GM20000 (cell line): ENCODE measurements at places on chromosomes 4 and X.
A peak's percentile ranks its signal among the peaks of the same experiment; 100 is the strongest.

- DNase-seq = no peak
Measured at GRCh38 chr4:15402974-15403373, 24.9 kb upstream of the C1QTNF7 start.

- DNase-seq = no peak
Measured at GRCh38 chrX:22594766-22595165, 322.1 kb downstream of the CBLL2 start.

DNA sequence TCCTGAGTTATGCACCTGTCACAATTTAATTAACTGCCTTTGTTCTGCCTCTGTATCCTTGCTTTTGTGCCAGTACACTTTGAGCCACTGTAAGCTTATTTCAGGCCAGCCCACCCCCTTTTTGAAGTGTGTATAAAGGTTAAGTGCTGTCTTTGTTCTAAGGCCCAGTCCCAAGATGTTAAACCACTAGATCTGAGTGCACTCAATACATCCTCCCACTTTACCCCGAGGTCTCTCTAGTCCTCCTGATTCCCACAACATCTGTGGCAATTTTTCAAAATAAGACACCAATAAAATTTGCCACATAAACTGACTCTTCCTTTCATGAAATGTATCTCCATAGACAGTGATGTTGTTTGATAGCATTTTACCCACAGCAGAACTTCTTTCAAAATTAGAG lies 124.1 kb upstream of the SPIN4 start:
- no peak for DNase-seq

DNA sequence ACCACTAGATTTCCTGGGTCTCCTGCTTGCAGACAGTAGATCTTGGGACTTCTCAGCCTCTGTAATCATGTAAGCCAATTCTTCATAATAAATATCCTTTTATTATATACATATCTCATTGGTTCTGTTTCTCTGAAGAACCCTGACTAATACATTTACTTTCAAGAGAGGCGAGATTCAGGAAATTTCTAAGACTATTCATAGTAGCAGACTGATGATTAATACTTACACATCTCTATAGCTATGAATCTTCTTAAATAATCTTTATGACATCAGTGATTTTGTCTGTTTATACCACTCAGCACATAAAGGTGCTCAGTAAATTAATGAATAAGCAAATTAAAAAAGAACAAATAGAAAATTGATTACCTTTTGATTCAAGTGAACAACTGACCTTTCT lies 682.3 kb upstream of the GRID2 start:
- no peak for DNase-seq

- no peak for DNase-seq
Measured at GRCh38 chr4:145816091-145816490, 122.5 kb downstream of the ZNF827 start.

GRCh38 chrX:153814591-153815315 lies 15.6 kb downstream of the PDZD4 start:
- DNase-seq = no peak

DNA sequence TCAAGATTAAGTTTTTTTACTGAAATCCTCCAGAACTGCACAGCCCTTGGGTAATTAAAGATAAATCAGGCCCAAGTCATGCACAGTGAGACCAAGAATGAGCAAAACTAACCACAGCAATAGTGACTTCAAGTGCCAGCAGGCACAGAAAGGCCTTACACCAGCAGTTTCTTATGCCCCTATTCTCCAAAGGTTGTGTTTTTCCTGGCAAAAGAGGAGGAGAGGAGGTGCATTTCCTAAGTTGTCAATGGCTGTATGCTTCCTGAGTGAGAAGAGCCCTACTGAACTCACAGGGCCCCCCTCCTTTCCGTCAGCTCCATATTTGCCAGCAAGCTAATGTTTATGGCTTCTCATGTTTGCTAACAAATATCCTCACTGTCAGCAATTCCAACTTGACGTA lies 418.7 kb upstream of the INTU start:
- DNase-seq = no peak

DNA sequence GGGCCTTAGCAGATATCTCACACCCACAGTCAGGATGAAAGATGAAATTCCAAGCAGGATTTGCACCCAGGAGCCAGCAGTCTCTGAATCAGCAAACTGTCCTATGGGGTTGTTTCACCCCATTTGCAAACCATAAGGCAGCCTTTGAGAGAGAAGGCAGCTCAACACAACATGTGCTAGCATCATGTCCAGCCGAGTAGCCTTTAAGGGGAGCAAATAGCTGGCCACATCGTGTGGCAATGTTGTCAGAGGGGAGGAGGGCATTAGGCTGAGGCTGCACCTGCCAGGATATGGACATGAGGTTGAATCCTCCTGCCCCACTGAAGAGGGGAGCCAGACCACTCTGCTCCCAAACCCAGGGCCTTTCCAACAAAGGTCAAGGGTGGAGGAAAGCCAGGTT lies 20.6 kb upstream of the PJA1 start:
- DNase-seq = no peak

DNA sequence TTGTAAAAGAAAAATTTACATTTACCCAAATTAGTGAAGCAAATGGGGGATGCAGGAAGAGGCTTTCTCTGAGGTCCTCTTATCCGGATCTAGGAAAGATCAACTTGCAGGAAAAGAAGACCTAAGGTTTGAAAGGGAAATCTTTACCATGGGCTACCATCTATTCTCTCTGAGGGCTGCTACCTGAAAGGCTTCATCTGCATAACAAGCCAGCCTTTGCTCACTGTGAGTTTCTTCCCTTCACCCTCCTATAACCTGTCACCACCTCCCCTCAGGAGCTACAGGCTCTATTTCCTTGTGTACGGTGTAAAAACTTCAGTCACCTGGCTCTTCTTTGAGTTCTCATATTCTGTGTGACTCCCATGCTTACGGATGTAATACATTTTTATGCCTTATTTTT lies 118.6 kb upstream of the BEND4 start:
- DNase-seq = no peak

DNA sequence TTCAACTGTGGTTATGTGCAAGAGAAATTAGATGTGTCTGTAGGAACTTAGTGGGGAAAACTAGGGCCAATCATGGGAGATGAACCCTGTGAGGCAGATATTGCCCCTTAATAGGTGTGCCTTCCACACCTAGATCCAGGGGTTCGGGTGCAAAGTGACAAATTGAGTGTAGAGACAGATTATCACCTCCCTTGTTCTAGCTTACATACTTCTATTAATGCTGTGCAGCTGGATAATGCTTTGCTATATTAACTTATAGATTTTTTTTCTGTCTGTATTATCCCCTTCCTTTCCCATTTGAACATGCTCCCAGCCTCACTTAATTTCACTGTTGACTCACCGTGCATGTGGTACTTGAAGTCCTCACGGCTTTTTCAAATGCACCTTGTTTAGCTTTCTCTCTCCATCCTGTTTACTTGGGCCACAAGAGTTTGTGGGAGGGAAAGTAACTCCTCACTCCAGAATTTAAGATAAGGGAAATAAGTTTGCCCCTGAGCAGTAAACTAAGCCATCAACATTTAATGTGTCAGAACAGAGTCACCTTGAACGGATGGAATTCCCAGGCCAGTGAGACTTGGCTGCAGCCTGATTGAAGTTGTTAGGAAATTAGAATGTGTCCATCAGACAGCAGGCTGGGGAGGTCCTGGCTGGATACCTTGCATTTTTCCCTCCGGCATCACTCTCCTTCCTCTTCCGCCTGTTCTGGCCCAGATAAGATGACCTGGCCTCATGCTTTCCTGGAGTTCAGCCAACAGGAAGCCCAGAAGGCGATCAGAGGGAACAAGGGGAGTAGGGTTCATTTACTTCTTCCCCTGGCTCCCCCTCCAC lies 478.4 kb downstream of the BCOR start:
- no peak for DNase-seq

- DNase-seq = peak; percentile 38
Measured at GRCh38 chr4:51831133-51831532, 11.8 kb upstream of the DCUN1D4 start.

- no peak for DNase-seq
Measured at GRCh38 chrX:152930516-152930915, 32.6 kb downstream of the ZNF185 start.

- no peak for DNase-seq
Measured at GRCh38 chrX:42955349-42955748, 177.4 kb upstream of the PPP1R2C start.

GRCh38 chrX:76428243-76429130 lies 977 bp downstream of the MAGEE1 start:
- no peak for DNase-seq

- DNase-seq = no peak
Measured at GRCh38 chr4:86398187-86398586, 38.3 kb upstream of the MAPK10 start.

GRCh38 chrX:110045421-110045820 lies 42.5 kb downstream of the TMEM164 start:
- DNase-seq = no peak

DNA sequence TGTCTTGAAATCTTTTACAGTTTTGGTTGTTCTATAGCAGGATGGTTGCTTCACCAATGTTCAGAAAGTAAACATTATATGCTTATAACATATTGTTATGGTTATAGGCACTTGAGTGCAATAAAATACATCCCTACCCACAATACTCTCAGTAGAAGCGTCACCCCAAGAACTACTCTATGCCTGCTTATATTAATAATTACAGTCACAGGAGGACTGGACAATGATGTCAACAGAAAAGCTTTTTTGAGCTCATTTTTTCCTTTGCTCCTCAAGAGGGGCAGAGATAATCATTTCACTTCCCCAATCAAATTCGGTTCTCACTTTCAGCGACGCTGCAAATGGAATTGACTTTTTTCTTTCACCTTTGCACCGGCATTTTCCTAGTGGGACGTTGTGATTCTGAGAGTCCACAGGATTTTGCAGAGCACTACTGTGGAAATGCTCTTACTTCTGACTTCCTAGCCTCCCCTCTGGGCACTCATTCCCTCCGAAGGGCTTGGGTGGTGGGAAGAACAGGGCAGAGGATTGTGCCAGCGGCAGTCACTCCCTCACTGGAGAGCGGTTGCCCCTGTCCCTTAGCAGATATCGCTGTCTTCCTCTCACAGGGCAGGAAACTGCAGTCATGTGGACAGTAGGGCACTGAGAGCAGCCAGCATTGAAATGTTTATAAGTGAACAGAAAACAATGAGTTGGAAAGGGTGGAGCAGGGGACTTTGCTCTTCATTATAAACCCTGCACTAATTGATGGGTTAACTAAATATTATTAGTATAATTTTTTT lies 24.9 kb upstream of the SGMS2 start:
- DNase-seq = no peak

GRCh38 chr4:1683261-1683735 lies 815 bp downstream of the FAM53A start:
- no peak for DNase-seq

- DNase-seq = peak; percentile 64
Measured at GRCh38 chr4:145557720-145558119, 61.5 kb upstream of the MMAA start.

- no peak for DNase-seq
Measured at GRCh38 chrX:121761845-121762244, 714.4 kb downstream of the GLUD2 start.

GRCh38 chr4:177237291-177237690 lies 72.4 kb upstream of the NEIL3 start:
- no peak for DNase-seq

- DNase-seq = no peak
Measured at GRCh38 chrX:39816871-39817731, 280.7 kb downstream of the BCOR start.

- no peak for DNase-seq
Measured at GRCh38 chr4:55466001-55466400, 70.2 kb downstream of the TMEM165 start.

GRCh38 chrX:30302956-30303355 lies 6.2 kb downstream of the NR0B1 start:
- DNase-seq = no peak

GRCh38 chr4:89422441-89422990 lies 114.9 kb upstream of the GPRIN3 start:
- DNase-seq = no peak

GRCh38 chr4:153065276-153065675 lies 129.2 kb downstream of the FHDC1 start:
- no peak for DNase-seq

DNA sequence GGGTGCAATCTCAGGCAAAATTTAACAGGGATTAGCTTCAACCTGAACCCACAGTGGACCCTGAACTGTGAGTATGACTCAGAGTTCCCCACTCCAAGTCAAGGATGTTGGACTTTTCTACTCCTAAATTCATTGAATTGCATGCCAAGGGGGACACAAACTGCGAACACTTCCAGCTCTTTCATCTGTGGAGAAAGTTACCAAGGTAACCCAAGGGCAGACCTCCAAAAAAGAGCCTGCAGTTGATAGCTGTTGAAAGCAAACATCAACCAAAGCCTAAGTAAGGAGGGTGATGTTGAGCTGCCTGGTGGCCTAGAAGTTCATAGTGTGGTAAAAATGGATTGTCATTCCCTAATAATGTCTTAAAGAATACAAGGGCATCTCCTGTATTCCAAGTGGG lies 1242.9 kb downstream of the C4orf33 start:
- DNase-seq = no peak

DNA sequence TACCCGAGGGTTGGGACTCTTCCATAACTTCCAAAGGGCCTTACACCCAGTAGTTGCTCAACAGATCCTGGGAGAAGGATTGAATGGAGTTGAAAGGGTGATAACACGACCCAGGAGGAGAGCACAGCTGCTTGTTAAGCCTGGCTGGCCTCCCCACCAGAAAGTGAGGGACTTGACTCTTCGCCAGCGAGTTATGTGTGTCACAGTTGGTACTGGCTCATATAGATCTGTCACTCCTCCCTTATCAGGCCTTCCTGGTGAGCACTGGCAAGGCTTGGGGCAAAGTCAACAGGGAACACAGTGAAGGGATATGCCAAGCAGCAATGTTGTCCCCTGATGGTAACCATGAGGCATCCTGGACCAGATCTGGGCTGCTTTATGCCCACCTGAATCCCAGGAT lies 35.8 kb downstream of the APLN start:
- no peak for DNase-seq

DNA sequence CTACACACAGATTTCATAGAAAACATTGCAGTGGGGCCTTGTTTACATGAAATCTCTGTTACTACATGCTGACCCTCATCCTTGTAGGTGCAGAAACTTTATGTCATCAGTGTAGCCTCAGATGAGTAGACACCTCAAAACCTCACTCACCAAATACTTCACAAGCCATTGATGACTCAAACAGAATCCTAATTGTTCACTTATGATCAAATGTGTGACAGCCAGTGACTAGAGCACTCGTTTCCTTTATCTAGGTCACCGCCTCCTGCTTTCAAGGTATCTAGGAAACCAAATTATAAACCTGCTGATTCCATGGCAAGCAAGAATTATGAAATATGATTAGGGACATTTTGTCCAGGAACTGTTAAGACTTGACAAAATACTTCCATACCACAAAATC lies 255.8 kb upstream of the GPRIN3 start:
- DNase-seq = no peak

DNA sequence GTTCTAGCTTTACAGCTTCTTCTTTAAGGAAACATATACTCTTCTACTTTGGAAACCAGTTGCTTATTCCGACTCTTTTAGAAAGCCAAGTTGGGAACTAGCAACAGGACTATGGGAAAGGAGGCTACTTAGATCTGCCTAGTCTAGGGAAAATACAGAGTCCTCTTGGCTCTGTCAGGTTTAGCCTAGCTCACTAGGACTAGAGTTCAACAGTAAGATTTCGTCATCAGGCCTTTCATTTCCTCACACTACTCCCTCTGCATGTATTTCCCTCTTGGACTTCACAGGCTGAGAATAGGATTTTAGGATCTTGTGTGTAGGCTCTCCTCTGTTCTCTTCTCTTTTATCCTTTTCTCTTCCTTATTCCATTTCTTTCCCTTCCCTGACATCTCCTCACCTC lies 409.8 kb downstream of the AR start:
- no peak for DNase-seq
